ENCODE measurements at places on chromosomes 6 and 20.

GRCh38 chr20:62454904-62455636, 20.7 kb downstream of the GATA5 start:
- DNase-seq: no peak

GRCh38 chr6:112595841-112596240, 248.7 kb downstream of the RFPL4B start:
- no peak for DNase-seq

- DNase-seq: no peak
Measured at GRCh38 chr20:10654630-10655029, 19.2 kb downstream of the JAG1 start.

GRCh38 chr6:32074996-32075532, 34.1 kb downstream of the TNXB start:
- no peak for DNase-seq

- peak; percentile 40 for DNase-seq
Measured at GRCh38 chr20:47677635-47678453, 107.4 kb downstream of the SULF2 start.

DNA sequence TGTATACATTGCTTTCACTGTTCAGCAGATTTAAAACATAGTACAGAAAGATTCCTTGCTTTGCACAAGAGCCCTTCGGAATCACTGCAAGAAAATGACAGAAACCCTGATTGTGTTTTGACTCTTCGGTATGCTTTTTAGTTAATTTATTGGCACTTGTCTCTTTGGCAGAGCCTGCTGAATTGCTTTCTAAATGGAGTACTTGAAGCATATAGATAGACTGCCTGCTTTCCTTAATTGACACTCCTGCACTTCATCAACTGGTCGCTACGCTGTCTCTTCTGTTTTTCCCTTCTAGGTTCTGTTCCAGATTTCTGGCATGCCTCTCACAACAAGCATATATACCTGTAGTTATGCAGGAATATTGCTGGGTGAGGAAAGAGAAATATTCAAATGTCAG, 22.4 kb upstream of the RBM24 start:
- DNase-seq: no peak

GRCh38 chr6:33597551-33598322, 17.7 kb upstream of the BAK1 start:
- no peak for DNase-seq

- DNase-seq: no peak
Measured at GRCh38 chr6:39841923-39842322, 49.7 kb downstream of the DAAM2 start.

DNA sequence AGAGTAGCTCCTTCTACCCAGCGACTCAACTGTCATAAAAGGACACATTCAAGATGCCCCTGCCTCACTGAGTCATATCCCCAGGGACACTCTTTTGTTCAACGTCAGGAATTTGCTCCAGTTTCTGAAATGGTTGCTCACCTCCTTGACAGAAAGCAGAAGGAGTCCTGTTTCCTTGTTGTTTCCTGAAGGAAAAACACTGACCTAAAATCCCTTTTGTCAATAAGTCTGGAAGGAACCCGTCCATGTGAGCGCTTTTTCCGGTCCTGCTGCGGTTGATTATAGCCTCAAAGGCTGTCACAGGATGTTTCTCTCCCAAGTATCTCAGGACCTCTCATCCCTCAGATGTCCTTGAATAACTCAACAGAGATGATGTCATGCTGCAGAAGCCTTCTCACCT, 113.6 kb upstream of the PLEKHG1 start:
- no peak for DNase-seq

GRCh38 chr6:117130125-117130524, 135.2 kb upstream of the VGLL2 start:
- no peak for DNase-seq

DNA sequence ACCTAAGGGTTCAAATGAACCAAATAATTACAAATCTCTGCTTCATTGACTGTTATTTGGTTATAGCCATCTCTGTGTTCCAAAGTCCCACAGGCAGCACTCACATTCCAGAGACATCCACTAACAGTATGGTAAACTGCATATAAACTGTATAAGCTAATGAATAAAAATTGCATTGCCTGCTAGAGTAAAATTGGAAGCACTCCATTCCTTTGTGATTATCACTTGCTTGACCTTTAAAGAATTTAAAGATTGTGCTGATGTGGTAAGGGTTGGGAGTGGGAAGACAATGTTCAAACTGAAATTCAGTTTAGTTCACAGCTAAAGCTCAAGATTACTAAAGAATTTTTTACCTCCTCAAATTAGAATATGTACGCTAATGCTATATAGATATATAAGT, 31.0 kb upstream of the OSTM1 start:
- DNase-seq: no peak

DNA sequence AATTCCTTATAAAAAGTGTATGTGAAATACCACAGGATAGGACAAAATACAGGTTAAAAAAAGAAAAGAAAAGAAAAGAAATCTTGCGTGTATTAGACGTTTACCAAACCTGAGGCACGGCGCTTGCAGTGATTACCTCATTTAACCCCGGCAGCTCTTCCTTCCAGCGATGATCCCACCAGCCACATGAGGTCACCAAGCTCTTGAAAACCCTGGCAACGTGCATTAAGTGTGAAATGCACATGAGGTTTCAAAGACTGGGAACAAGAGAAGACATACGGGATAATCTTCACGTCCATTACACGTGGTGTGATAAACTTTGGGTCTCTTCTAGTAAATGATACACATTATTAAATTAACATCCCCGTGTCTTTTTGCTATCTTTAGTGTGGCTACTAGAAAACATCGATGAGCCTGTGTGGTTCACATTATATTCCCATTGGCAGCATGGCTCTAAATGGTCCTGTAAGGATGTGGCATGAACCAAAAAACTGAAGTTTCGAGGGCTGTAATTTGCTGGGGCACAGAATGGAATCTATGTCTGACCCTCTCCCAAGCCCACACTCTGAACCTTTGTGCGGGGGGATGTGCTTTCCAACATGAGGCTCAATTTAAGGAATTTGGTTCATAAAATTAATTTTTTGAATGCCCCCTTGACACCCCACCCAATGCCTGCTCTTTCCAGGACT, 59.2 kb upstream of the THBS2 start:
- DNase-seq: no peak

DNA sequence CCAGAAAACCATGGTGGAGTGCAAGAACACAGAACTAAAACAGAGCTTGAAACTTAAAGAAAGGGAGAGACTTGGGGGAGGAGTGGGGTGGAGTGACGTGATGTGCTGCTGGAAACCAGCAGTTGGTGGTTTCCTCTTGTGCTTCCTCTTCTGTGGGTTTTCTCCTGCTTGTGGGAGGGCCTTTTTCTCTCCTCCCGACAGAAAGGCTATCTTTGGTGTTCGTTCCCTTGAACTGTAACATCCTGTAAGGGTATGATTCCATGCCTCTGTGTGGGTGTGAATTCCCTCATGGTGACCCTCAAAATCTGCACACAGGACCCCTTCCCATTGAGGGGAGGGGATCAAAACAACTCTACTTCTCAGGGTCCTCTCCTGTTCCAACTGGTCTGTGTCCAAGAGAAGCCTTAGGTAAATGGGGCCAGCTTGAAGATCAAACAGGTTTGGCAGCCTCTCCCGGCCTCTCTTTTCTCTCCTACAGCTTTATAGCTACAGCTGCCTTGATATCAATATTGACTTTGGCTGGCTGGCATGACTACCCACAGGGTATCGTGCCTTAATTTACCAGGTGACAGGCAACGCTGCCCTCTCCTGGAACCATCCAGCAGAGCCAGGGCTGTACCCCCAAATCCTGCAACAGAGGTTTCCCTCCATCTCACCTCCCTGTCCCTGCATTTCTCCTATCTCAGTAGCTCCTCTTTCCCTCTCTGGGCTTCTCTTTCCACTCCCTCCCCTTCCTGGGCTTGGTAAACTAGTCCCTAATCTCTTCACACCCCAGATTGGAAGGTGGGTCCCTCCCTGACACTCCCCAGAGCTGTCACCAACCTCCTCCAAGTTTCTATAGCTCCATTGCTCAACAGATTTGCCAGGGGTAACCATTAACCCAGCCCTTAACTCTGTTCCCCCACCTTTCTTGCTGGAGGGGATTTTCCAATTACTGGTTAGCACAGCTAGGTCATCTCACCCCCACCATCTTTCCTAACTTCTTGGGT, 1.5 kb upstream of the MSH5 start:
- DNase-seq: no peak

DNA sequence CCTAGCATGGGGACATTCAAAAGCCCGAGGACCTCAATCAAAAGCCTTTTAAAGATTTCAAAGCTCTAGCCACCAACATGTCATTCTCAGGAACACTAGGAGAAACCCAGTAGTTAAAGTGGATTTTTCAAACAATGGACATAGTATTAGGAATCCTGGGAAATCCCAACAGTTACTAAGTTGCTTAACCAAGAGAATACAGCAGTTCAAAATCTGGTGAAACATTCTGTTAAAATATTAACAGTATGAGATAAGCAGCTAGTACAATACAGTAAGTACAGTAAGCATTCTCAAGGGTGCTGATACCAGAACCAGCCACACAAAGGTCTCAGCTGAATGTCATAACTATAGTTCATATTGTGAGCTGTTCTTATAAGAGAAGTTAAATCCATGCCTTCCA, 68.6 kb downstream of the CDK19 start:
- no peak for DNase-seq

DNA sequence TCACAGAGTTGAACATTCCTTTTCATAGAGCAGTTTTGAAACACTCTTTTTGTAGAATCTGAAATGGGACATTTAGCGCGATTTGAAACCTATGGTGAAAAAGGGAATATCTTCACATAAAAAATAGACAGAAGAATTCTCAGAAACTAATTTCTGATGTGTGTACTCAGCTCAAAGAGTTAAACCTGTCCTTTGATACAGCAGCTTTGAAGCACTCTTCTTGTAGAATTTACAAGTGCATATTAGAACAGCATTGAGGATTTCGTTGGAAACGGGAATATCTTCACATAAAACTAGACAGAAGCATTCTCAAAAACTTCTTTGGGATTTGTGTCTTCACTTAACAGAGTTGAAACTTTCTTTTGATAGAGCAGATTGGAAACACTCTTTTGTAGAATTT, 650.7 kb upstream of the ZNF337 start:
- DNase-seq: no peak

- no peak for DNase-seq
Measured at GRCh38 chr20:49983848-49984408, 1.1 kb downstream of the SNAI1 start.

DNA sequence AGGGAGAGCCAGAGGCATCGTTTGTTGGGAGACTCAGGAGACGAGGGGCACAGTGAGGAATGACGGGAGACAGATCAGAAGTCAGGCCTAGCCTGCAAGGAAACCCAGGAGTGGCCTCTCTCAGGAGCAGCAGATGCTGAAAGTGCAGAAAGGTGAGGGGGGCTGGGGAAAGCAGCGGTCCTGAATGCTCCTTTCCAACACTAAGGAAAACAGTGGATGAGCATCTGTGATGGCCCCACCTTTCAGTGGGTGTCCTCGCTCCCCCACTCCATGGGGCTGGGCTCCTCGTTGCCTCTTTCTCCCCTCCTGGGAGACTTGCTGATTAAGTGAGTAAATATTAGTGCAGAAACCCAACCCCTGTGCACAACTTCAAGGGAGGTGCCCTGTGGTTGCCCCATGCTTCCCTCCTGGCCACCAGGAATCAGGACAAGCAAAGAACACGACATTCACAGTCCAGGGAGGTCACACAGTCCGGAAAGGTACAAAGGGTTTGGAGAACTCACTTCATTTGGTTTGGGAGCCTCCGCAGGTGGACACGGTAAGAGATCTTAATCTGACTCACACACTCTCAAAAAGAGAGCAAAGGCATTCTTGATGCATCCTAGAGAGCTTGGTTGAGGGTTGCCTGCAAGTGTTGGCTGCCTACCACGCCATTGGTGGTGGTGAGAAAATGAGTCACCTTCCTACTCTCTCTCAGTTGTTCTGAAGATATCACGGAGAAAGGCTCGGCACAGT, 9.7 kb upstream of the BPIFB1 start:
- DNase-seq: no peak

DNA sequence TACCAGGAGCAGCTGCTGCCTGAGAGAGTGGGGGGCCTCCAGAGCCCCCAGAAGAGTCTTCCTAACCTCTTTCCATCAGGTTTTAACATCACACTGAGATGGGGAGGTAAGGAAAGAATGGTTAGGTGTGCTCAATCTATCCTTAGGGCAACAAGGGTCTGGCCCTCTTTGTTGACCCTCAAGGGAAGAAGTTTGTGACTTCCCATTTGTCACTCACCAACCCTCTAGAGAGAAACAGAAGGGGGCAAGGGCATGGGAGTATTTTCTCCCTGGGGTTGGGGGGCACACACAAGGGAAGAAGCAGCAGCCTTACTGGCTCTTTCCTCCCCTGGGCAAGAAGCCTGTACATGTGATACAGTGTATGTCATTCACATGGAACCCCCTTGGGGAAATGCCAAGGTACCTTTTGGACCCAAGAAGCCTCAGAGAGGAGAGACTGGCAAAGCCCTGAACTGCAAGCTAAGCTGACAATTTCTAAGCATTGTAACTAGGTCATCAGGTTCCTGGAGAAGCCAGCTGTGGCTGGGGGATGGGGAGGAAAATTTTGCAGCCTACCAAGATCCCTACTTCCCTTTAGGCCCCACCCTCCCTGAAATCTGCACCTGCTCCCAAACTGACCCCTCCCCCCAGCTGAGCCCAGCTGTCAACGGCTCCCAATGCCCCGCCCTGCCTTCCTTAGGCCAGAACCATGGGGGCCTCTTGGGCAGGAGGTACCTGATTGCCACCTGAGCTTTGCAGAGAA, 14.5 kb downstream of the BCL2L1 start:
- no peak for DNase-seq

- no peak for DNase-seq
Measured at GRCh38 chr6:130517444-130517931, 151.7 kb downstream of the TMEM200A start.

DNA sequence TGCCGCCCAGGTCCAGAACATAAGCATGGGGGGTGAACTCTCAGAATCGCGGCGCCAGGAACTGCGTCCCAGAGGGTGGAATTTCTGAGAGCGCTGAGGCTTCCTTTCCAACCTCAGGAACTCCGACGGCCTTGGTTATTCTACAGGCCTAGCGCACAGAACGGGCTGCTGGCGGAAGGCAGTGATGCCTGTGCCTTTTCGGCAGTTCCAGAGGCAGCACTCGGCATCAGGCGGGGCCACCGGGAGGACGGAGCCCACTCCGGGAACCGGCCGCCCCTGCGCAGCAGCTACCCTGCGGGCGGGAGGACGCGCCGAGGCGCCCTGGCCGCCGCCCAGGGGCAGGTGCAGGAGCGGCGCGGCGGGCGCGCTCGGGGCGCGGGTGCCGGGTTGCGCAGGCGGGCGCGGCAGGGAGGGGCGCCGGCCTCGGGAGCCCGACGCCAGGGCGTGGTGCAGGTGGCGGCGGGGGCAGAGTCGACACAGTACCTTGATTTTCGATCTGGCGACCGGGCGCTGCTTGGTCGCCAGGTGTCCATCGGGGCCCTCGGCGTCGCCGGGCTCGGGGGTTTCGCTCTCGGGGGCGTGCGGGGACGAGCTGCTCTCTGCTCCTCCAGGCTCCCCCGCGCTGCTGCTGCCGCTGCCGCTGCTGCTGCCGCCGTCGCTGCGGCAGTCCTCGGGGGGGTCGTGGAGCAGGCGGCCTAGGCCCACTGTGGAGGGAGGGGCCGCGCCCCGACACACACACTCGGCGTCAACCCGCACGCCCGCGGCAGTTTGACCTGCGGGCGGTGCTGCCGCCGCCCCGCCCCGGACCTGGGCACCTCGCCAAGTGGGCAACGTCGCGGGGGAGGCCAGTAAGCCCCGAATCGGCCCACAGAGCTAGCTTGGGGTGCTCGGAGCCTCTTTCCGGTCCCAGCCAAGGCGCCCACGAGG, 1.3 kb downstream of the OVOL2 start:
- no peak for DNase-seq
